Lung (tissue), 17 donors: ENCODE measurements at places on chromosomes 6 and 20. TPM values are rescaled to one million over a fixed set of nuclear protein-coding genes. Genes with fewer than 3 reads are reported as not detected.

- no peak overlapping the region for H3K27ac ChIP-seq
- no peak for DNase-seq
- no peak overlapping the region for H3K4me3 ChIP-seq
- no peaks in the 10 kb centered on the region for H3K36me3 ChIP-seq
Measured at GRCh38 chr6:170374571-170375444, 68.2 kb downstream of the FAM120B start.

DNA sequence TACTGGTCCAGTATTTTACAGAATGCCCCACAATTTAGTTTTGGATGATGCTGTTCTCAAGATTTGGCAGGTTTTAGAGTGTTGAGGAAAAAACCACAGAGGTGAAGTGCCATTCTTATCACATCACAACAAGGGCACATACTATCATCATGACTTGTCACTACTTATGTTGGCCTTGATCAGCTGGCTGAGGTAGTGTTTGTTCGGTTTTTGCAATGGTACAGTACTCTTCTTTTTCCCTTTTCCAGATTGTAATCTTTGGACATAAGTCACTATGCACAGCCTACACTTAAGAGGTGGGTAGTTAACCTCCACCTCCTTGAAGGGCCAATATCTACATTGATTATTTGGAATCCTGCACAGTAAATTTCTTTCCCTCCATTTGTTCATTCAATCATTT, 8.8 kb downstream of the TENT5A start:
- H3K27me3 ChIP-seq: no peaks in the 10 kb centered on the region
- no peak overlapping the region for H3K4me3 ChIP-seq
- no peaks in the 10 kb centered on the region for H3K4me1 ChIP-seq

The PSMB8 gene
- total RNA-seq: 40.4 TPM

The EDN1 gene
- 18.9 TPM for total RNA-seq
